Uterine smooth muscle cell (primary cell): ENCODE measurements at places on chromosomes 2 and 18. TPM values are rescaled to one million over a fixed set of nuclear protein-coding genes. Genes with fewer than 3 reads are reported as not detected.

The ANKRD36 gene
- total RNA-seq = 30.5 and 42.4 TPM in 2 replicates

The PLGLB1 gene
- 0.22 and 0.50 TPM in 2 replicates for total RNA-seq

The RAD51AP2 gene
- total RNA-seq = 0.11 TPM in 1 of 2 replicates, not detected in the other

The ASTL gene
- total RNA-seq = not detected in 2 replicates

The CCDC74A gene
- total RNA-seq = 11.9 and 12.4 TPM in 2 replicates

The HOXD13 gene
- 7.5 and 7.7 TPM in 2 replicates for total RNA-seq
